ENCODE measurements at places on chromosomes 12 and 14. TPM values are rescaled to one million over a fixed set of nuclear protein-coding genes. Genes with fewer than 3 reads are reported as not detected.

Gene NINJ2
- total RNA-seq: 0.72 TPM

Gene FGF23
- total RNA-seq: not detected

Gene BEST3
- 1.2 TPM for total RNA-seq

Gene RFLNA
- total RNA-seq: 0.06 TPM

Gene NKX2-1
- 0.03 TPM for total RNA-seq

Gene FAM161B
- total RNA-seq: 1.5 TPM

Gene MIPOL1
- total RNA-seq: 3.6 TPM

Gene GALNT4
- total RNA-seq: 4.8 TPM

Gene RPGRIP1
- total RNA-seq: 0.23 TPM

Gene RARG
- 27.0 TPM for total RNA-seq

Gene FOXM1
- 94.4 TPM for total RNA-seq

Gene CLEC4C
- not detected for total RNA-seq

Gene SERPINA1
- total RNA-seq: 0.67 TPM

Gene DGLUCY
- 16.1 TPM for total RNA-seq

Gene KRT72
- not detected for total RNA-seq

Gene MYO1H
- total RNA-seq: not detected

Gene C14orf180
- total RNA-seq: not detected

Gene ZC2HC1C
- total RNA-seq: 3.6 TPM

Gene DLK1
- total RNA-seq: 0.38 TPM

Gene TBC1D30
- 1.5 TPM for total RNA-seq
